ENCODE measurements at places on chromosomes 11 and 22. TPM values are rescaled to one million over a fixed set of nuclear protein-coding genes. Genes with fewer than 3 reads are reported as not detected.

Gene SLC22A9
- total RNA-seq, result not detected

Gene SHANK2
- total RNA-seq, result not detected

Gene GSTT2B
- total RNA-seq, result 0.33 TPM

DNA sequence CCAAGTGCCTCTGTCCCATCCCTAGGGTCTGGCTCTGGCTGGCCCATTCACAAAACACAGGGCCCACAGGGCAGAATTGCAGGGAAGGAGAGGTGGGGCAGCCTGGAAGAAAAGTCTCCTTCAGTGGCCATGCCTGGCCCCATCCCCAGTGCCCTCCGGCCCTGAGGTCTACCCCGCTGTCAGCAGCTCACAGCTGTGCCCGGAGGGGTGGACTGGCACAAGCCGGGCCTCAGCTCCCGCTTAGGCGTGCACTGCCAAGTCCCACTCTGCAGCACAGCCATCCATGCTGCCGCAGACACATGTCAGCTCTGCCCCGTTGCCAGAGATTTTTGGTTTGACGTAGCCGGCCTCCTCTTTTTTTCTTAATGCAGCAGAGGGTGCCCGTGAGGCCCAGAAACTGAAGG is 3.9 kb upstream of the SCN2B start:
- no peak for DNase-seq
- H3K4me1 ChIP-seq, result no peaks in the 10 kb centered on the region
- H3K27ac ChIP-seq, result no peak overlapping the region
- no peaks in the 10 kb centered on the region for H3K36me3 ChIP-seq
- peaks cover 8% of the 10 kb centered on the region for H3K27me3 ChIP-seq

Data from activated CD4-positive, alpha-beta memory T cell treated with anti-CD3 and anti-CD28 coated beads for 36 hours (primary cell).